ENCODE measurements at places on chromosomes 12 and 14. TPM values are rescaled to one million over a fixed set of nuclear protein-coding genes. Genes with fewer than 3 reads are reported as not detected.

- H3K4me1 ChIP-seq, result peaks cover 24% of the 10 kb centered on the region
- H3K36me3 ChIP-seq, result peaks cover 2% of the 10 kb centered on the region
- DNase-seq, result no peak
- no peak overlapping the region for H3K4me3 ChIP-seq
- no peak overlapping the region for H3K27ac ChIP-seq
These were observed 2.6 kb downstream of the RASSF9 start for GRCh38 chr12:85833579-85833978.

SETD1B gene
- total RNA-seq, result 27.2 TPM

GRCh38 chr12:94898388-94898787, 105.1 kb downstream of the NDUFA12 start:
- no peak overlapping the region for H3K27ac ChIP-seq
- H3K36me3 ChIP-seq, result no peaks in the 10 kb centered on the region
- H3K27me3 ChIP-seq, result no peaks in the 10 kb centered on the region
- no peaks in the 10 kb centered on the region for H3K4me1 ChIP-seq
- no peak for DNase-seq
- no peak overlapping the region for H3K4me3 ChIP-seq

GRCh38 chr12:112096667-112097066, 11.9 kb downstream of the NAA25 start:
- peaks cover 10% of the 10 kb centered on the region for H3K36me3 ChIP-seq
- no peak overlapping the region for H3K4me3 ChIP-seq
- no peak for DNase-seq
- H3K27ac ChIP-seq, result peak overlapping the region; percentile 74
- H3K4me1 ChIP-seq, result no peaks in the 10 kb centered on the region

TDRD9 gene
- not detected for total RNA-seq

SERPINA12 gene
- not detected for total RNA-seq

- H3K4me1 ChIP-seq, result no peaks in the 10 kb centered on the region
- H3K36me3 ChIP-seq, result no peaks in the 10 kb centered on the region
- no peak overlapping the region for H3K4me3 ChIP-seq
- no peak for DNase-seq
- no peak overlapping the region for H3K27ac ChIP-seq
These were observed 52.6 kb upstream of the RIC8B start for GRCh38 chr12:106721915-106722314.

DNA sequence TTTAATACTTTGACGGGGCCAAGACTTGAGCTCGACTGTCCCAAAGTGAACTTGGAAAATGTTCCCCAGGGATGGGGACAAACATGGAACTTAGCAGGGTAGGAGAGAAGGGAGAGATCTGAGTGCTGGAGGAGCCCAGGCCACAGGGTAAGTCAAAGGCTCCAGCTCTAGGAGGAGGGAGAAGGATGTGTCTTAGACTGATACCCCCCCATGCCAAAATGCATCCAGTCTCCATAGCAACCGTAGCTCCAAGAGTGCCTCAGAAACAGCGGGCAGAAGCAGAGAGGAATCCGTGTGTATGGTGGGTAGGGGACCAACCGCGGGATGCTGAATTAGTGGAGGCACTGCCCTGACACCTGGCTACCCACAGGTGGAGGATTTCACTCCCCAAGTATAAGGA, 845 bp upstream of the AGAP2 start:
- H3K4me3 ChIP-seq, result peak overlapping the region; percentile 65
- peaks cover 21% of the 10 kb centered on the region for H3K4me1 ChIP-seq
- H3K27me3 ChIP-seq, result peaks cover 74% of the 10 kb centered on the region
- no peak overlapping the region for H3K27ac ChIP-seq

KCNMB4 gene
- total RNA-seq, result 8.2 TPM

ATF7IP gene
- total RNA-seq, result 186 TPM

TRPV4 gene
- 5.2 TPM for total RNA-seq

DNA sequence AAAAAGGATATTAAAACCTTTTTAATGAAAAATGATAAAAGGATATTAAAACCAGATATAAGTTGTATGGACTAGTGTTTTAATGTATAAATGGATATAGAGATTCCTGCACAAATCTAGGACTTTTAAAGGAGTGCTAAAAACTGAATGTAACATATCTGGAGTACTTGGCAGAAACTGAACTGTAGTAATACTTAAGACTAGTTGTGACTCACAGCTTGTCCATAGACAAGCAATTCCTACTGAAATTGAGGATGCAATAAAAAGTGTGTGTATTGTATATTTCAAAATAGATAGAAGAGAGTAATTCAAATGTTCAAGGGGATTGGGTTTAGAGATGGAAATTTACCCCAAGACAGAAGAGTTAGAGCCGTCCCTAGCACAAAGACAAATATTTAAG, 59.6 kb downstream of the FBXO33 start:
- no peak for DNase-seq
- H3K36me3 ChIP-seq, result no peaks in the 10 kb centered on the region
- H3K27me3 ChIP-seq, result no peaks in the 10 kb centered on the region
- no peak overlapping the region for H3K4me3 ChIP-seq

- H3K27me3 ChIP-seq, result no peaks in the 10 kb centered on the region
- DNase-seq, result no peak
- no peak overlapping the region for H3K4me3 ChIP-seq
- H3K27ac ChIP-seq, result no peak overlapping the region
- H3K4me1 ChIP-seq, result peaks cover 8% of the 10 kb centered on the region
- H3K36me3 ChIP-seq, result no peaks in the 10 kb centered on the region
These were observed 1.9 kb downstream of the FAM186A start for GRCh38 chr12:50394469-50395029.

DNA sequence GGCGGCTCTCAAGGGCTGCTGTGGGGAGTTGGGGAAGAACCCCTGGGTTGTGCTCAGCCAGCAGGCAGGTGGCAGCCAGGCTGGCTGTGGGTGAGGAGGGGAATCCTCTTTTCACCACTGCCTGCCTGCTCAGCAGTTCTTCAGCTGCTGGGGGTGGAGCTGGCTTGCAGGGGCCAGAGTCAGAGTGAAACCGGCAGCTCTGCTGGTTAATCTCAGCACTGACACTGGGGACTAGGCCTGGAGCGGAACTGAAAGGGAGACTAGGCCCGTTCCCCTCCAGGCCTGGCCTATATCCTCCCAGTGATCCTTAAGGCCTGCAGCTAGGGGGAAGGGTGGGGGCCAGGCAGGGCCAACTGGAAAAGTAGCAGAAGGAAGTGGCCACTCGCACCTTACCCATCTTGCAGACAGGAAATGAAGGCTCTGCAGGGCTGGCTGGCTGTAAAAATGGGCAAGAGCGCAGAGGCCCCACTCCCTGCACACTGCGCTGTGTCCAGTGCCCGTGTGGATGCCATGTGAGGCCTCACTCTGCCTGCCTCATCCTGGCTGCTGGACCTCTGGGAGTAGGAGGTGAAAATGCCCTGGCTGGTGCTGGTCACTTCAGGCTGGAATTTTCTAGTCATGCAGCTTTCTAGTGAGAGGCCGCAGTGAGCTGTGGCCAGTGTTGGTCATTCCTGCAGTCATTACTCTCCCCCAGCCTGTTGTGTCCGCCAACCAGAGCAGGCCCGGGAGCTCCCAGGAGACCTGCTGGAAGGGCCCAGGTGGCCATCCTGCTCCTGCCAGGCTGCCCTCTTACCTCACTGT, 39.4 kb downstream of the SH2B3 start:
- H3K36me3 ChIP-seq, result peaks cover 12% of the 10 kb centered on the region
- H3K4me3 ChIP-seq, result no peak overlapping the region
- H3K27ac ChIP-seq, result no peak overlapping the region
- H3K27me3 ChIP-seq, result no peaks in the 10 kb centered on the region
- H3K4me1 ChIP-seq, result no peaks in the 10 kb centered on the region

KRT4 gene
- 0.29 TPM for total RNA-seq

DNA sequence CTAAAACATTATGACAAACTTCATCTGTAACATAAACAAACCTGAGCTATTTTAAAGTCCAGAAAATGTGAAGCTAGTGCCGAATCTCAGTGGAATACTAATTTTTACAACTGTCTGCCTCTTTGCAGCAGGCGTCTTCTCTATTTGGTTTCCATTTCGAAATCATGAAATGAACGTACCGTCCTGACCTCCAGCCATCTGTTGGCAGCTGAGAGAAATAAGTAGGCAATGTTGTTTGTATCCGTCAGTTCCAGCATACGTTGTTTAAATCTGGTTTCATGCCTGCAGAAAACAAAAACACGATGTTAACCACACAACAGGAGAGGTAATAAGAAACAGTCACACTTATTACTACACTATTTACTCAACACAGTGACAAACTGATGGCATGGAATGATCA, 54.3 kb upstream of the KCNJ8 start:
- H3K27me3 ChIP-seq, result peaks cover 7% of the 10 kb centered on the region
- no peak for DNase-seq
- no peaks in the 10 kb centered on the region for H3K36me3 ChIP-seq
- H3K27ac ChIP-seq, result no peak overlapping the region
- H3K4me1 ChIP-seq, result peaks cover 1% of the 10 kb centered on the region

DNA sequence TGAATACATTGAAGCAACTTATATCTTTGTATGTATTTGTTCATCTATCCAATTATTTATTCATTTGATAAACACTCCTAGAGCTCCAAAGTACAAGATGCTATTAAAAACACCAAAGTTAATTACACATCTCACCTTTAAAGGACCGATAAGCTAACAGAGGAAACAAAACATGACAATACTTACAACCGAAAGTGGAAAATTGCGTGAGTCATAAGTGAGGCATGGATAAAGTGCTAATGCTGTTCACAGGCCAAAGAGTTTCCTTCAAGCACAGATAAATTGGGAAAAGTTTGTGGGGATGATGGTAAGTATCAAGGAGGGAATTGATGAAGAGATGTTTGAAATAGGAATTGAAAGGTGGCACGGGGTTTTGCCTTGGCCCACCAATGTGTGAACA, 172.8 kb upstream of the KITLG start:
- no peaks in the 10 kb centered on the region for H3K27me3 ChIP-seq
- H3K4me1 ChIP-seq, result peaks cover 12% of the 10 kb centered on the region
- no peaks in the 10 kb centered on the region for H3K36me3 ChIP-seq
- no peak overlapping the region for H3K4me3 ChIP-seq
- no peak overlapping the region for H3K27ac ChIP-seq

DNA sequence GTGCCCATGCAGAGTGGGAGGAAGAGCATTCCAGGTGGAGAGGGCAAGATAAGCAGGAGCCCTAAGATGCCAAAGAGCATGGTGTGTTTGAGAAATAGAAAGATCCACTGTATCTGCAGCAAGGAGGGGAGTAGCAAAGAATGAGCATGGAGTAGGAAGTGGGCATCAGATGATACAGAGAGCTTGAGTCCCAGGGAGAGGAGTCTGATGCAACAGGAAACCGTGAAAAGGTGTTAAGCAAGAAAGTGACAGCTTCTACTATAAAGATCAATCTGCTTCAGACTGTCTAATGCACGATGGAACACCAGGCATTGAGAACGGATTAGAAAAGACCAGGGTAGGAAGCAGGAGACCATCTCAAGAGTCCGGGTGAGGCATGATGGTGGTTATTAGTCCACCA, 12.3 kb upstream of the GPRC5D start:
- peaks cover 7% of the 10 kb centered on the region for H3K36me3 ChIP-seq
- no peak overlapping the region for H3K4me3 ChIP-seq
- no peak overlapping the region for H3K27ac ChIP-seq

GRCh38 chr14:104358528-104359300, 220.3 kb downstream of the KIF26A start:
- H3K4me3 ChIP-seq, result no peak overlapping the region
- H3K36me3 ChIP-seq, result no peaks in the 10 kb centered on the region
- peaks cover 4% of the 10 kb centered on the region for H3K4me1 ChIP-seq
- DNase-seq, result no peak
- H3K27me3 ChIP-seq, result peaks cover 7% of the 10 kb centered on the region

- H3K27ac ChIP-seq, result no peak overlapping the region
- H3K4me1 ChIP-seq, result no peaks in the 10 kb centered on the region
- peaks cover 1% of the 10 kb centered on the region for H3K36me3 ChIP-seq
- no peak overlapping the region for H3K4me3 ChIP-seq
- H3K27me3 ChIP-seq, result peaks cover 42% of the 10 kb centered on the region
- DNase-seq, result no peak
These were observed 135.0 kb upstream of the OTX2 start for GRCh38 chr14:56945291-56945690.

GRCh38 chr12:19525274-19525673, 86.0 kb downstream of the AEBP2 start:
- H3K4me3 ChIP-seq, result no peak overlapping the region
- H3K27me3 ChIP-seq, result no peaks in the 10 kb centered on the region
- no peak for DNase-seq
- peak overlapping the region; percentile 78 for H3K27ac ChIP-seq

DNA sequence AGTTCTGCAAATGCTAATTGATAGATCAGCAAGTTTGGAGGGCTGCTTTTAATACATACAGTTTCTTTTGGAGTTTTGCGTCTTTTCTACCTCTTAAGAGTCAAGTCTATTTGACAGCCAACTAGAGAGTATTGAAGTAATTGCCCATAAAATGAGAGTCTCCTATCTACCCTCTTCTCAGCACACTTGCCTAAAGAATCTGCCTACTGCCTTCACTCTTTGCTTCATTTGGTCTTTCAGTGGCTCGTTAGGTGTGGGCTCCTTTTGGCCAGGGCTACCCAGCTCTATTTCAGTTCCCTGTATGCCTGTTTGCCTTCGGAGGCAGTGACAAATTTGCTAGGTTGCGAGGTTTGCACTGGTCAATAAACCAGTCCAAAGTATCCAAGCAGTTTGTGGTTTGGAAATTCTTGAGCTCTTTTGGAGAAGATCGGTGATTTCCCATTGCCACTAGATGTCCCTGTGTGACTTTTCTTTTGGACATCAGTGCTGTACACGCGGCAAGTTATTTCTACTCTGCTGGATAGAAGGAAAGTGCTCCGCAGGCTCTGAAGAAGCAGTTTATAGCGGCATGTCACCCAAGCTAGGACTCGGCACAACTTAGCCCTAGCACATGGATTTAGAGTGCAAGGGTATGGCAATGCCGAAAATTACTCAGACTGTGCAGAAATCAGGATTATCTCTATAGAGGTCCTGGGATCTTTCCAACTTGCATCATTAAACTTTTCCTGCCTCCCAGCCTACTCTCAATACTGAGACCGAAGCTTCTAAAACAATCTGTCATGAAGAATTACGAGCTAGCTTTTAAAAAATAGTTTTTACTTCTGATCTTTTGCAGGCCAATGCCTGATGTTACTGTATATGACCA, 38.6 kb downstream of the MGST1 start:
- no peak overlapping the region for H3K27ac ChIP-seq
- H3K4me3 ChIP-seq, result no peak overlapping the region
- peak; percentile 49 for DNase-seq
- no peaks in the 10 kb centered on the region for H3K27me3 ChIP-seq
- peaks cover 8% of the 10 kb centered on the region for H3K36me3 ChIP-seq

DNA sequence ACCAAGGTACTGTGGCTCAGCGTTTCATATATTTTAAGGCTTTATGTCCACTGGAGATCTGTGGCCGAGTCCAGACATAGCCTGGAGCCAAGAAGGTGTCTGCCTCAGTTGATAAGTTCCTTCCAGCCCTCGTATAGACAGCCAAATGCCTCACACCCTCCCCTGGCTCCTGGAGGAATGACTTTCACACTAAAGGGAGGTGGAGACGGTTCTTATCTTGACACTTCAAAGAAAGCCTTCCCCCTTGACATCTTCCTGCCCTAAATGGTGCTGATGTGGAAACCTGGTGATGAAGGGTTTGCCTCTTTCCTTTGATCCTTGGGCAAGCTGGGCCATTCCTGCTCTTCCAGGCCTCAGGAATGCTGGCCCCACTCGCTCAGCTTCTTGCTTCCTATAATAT, 474.8 kb upstream of the TBX3 start:
- H3K27ac ChIP-seq, result no peak overlapping the region
- no peak overlapping the region for H3K4me3 ChIP-seq
- DNase-seq, result no peak
